Bronchial smooth muscle cell (primary cell): ENCODE measurements at places on chromosomes 5 and 9. TPM values are rescaled to one million over a fixed set of nuclear protein-coding genes. Genes with fewer than 3 reads are reported as not detected.

PAEP gene
- not detected in 2 replicates for total RNA-seq

FCN2 gene
- total RNA-seq, result not detected in 2 replicates

FAM221B gene
- not detected in 2 replicates for total RNA-seq

AGXT2 gene
- not detected in 2 replicates for total RNA-seq

ELOVL7 gene
- under 0.01 and 0.09 TPM in 2 replicates for total RNA-seq

OR1Q1 gene
- total RNA-seq, result not detected in 2 replicates

CDKN2A gene
- 28.2 and 41.6 TPM in 2 replicates for total RNA-seq

SHOC1 gene
- total RNA-seq, result under 0.01 TPM in 1 of 2 replicates, not detected in the other

CDX1 gene
- not detected in 2 replicates for total RNA-seq

MYOT gene
- total RNA-seq, result not detected in 2 replicates

ADGRD2 gene
- not detected in 2 replicates for total RNA-seq

GOLGA1 gene
- total RNA-seq, result 6.7 and 9.8 TPM in 2 replicates

ZBTB5 gene
- total RNA-seq, result 3.8 and 4.7 TPM in 2 replicates

PPP2R2B gene
- total RNA-seq, result under 0.01 TPM in 1 of 2 replicates, not detected in the other

ENTPD2 gene
- total RNA-seq, result under 0.01 TPM in 1 of 2 replicates, not detected in the other

SLCO6A1 gene
- total RNA-seq, result not detected in 2 replicates

IFNA7 gene
- total RNA-seq, result not detected in 2 replicates

SV2C gene
- not detected in 2 replicates for total RNA-seq

RNF183 gene
- total RNA-seq, result not detected in 2 replicates

FOXD4L4 gene
- total RNA-seq, result 0.17 and 0.32 TPM in 2 replicates

N4BP3 gene
- total RNA-seq, result 1.6 and 1.8 TPM in 2 replicates

PCDHB10 gene
- total RNA-seq, result 0.47 and 1.4 TPM in 2 replicates

ZNF454 gene
- total RNA-seq, result 2.8 and 3.0 TPM in 2 replicates

CER1 gene
- total RNA-seq, result not detected in 2 replicates

ZDHHC21 gene
- total RNA-seq, result 2.9 and 5.5 TPM in 2 replicates

AHRR gene
- total RNA-seq, result 23.8 and 29.2 TPM in 2 replicates

PFN3 gene
- total RNA-seq, result not detected in 2 replicates

GARIN3 gene
- total RNA-seq, result not detected in 2 replicates

PLEKHG4B gene
- under 0.01 TPM in 2 replicates for total RNA-seq

PCDHGA9 gene
- 2.9 and 3.8 TPM in 2 replicates for total RNA-seq

PCDHGA12 gene
- 7.4 and 15.8 TPM in 2 replicates for total RNA-seq

CRHBP gene
- 0.26 and 0.63 TPM in 2 replicates for total RNA-seq

LCN9 gene
- not detected in 2 replicates for total RNA-seq

NUTM2G gene
- under 0.01 TPM in 1 of 2 replicates, not detected in the other for total RNA-seq

ADAMTSL2 gene
- under 0.01 TPM in 1 of 2 replicates, not detected in the other for total RNA-seq

DAB2IP gene
- total RNA-seq, result 4.4 and 11.1 TPM in 2 replicates
